ENCODE measurements at places on chromosomes 4 and X.

GRCh38 chr4:119116021-119116420 is 19.6 kb upstream of the MYOZ2 start:
- DNase-seq: no peak

- DNase-seq: no peak
Observed at GRCh38 chrX:146451136-146451535, 358.4 kb upstream of the CXorf51B start.

DNA sequence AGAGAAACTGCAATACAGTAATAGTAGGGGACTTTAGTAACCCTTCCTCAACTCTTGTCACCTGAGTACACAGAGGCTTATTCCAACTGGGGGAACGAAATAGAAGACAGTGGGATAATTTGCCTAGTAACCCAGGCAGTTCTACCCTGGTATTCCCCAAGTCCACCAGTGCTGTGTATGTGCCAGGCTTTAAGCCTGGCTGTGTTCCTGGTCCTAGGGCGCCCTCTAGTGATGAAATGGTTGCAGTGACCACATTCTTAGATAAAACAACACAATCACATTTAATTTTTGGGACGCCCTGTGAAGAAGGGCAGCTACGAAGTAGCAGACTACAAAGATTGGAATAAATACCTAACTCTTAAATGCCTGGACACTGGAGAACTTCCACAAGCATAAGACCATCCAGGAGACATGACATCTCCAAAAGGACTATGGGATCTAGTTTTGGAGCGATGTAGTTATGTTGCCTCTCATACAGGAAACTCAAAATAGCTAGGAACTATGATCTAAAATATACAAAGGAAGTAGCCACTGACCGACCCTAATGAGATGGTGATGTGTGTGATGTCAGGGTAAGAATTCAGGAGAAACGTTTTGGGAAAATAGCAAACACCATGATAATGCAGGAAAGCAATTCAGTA is 288.5 kb upstream of the ZCCHC13 start:
- DNase-seq: peak; percentile 22

DNA sequence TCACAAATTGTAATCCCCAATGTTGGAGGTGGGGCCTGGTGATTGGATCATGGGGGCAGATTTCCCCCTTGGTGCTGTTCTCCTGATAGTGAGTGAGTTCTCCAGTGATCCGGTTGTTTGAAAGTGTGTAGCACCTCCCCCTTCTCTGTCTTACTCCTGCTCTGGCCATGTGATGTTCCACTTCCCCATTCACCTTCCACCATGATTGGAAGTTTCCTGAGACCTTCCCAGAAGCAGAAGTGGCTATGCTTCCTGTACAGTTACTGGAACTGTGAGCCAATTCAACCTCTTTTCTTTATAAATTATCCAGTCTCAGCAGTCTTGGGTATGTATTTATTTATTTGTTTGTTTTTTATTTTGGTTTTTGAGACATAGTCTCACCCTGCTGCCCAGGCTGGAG is 143.2 kb downstream of the CPE start:
- DNase-seq: no peak

GRCh38 chrX:82208975-82209374 is 1007.1 kb downstream of the SH3BGRL start:
- DNase-seq: no peak

Measured in stimulated activated effector memory CD8-positive, alpha-beta T cell treated with anti-CD3 and anti-CD28 coated beads, Interleukin-12 subunit alpha, Interleukin-12 subunit beta, amount 100 ng/mL, for 72 hours (primary cell).